ENCODE measurements at places on chromosomes 6 and 20.

GRCh38 chr6:30957716-30958115 lies 16.9 kb downstream of the MUCL3 start:
- DNase-seq = no peak

DNA sequence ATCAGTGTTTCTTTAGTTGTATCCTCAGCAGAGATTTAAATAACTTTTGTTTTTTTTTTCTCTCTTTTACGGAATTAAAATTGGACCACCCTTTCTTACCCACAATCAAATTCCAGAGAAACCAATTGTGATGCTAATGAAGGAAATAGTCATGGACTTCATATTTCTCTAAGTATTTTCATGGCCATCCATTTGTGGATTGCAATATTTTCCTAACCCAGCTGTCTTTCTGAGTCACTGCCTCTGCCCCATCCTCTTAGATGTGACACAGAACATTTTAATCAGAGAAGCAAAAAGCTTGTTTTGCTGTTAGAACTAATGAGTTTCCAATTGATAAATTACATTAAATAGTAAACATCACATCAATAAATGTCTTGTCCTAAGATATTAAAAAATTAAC lies 405.5 kb upstream of the ADGRB3 start:
- no peak for DNase-seq

GRCh38 chr6:86537292-86537861 lies 400.0 kb upstream of the HTR1E start:
- no peak for DNase-seq

- peak; percentile 72 for DNase-seq
Measured at GRCh38 chr6:56890683-56891429, 64.1 kb upstream of the BEND6 start.

GRCh38 chr6:79557673-79558467 lies 20.6 kb upstream of the LCA5 start:
- no peak for DNase-seq

DNA sequence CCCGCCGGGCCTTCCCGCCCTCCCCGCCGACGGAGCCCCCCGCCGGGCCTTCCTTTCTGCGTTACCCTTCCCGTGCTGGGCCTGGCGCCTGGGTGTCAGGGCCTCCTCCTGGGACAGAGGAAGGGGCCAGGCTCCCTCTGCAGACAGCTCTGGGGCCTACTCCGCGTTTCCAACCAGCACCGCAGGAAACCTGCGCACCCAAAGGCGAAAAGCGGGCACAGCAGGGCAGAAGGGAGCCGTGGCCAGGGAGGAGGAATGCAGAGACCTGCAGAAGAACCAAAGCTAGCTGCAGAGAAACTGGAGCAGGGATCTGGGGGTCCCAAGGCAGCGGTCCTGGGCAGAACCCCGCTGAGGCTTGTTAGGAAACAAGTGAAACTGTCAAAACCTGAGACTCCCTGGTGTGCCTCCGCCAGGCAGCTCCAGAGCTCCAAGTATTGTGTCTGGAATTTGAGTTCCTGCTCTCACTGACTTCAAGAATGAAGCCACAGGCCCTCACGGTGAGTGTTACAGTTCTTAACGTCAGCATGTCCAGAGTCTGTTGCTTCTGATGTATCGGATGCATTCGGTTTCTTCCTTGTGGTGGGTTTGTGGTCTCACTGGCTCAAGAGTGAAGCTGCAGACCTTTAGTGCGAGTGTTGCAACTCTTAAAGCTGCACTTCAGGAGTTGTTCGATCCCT lies 33.3 kb downstream of the IRF4 start:
- DNase-seq = no peak
